Endothelial cell of umbilical vein (primary cell): ENCODE measurements at places on chromosomes 3 and 15. TPM values are rescaled to one million over a fixed set of nuclear protein-coding genes. Genes with fewer than 3 reads are reported as not detected.
A peak's percentile ranks its signal among the peaks of the same experiment; 100 is the strongest.

DNA sequence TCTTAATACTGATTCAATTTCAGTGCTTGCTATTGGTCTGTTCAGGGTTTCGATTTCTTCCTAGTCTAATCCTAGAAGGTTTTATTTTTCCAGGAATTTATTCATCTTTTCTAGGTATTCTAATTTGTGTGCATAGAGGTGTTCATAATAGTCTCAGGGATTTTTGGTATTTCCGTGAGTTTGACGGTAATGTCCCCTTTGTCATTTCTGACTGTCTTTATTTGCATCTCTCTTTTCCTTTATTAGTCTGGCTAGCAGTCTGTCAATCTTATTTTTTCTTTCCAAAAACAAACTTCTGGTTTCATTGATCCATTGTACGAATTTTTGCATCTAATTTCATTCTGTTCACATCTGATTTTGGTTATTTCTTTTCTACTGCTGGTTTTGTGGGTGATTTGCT lies 35.2 kb upstream of the CD200R1L start:
- H3K27me3 ChIP-seq, result no peaks in the 10 kb centered on the region
- DNase-seq, result no peak
- no peak overlapping the region for H3K4me3 ChIP-seq
- no peaks in the 10 kb centered on the region for H3K4me1 ChIP-seq
- no peak overlapping the region for H3K27ac ChIP-seq
- H3K36me3 ChIP-seq, result no peaks in the 10 kb centered on the region

Gene SACM1L
- total RNA-seq, result 35.4 and 39.9 TPM in 2 replicates

DNA sequence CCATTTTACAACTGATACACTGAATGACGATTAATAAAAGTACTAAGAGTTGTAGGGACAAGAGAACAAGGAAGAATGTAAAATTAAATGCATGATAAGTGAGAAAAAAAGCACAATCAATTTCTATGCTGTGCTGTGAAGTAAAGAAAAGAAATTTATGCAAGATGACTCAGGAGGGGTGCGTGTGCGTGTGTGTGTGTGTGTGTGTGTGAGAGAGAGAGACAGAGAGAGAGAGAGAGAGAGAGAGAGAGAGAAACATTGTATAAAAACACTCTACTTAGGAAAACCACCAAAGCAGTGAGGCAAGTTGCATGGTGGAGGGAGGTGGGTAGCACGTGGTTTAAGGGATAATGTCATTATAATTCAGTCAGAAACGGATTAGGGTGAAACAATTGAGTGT lies 580.8 kb upstream of the ALCAM start:
- no peaks in the 10 kb centered on the region for H3K27me3 ChIP-seq
- H3K4me1 ChIP-seq, result no peaks in the 10 kb centered on the region
- H3K27ac ChIP-seq, result no peak overlapping the region

DNA sequence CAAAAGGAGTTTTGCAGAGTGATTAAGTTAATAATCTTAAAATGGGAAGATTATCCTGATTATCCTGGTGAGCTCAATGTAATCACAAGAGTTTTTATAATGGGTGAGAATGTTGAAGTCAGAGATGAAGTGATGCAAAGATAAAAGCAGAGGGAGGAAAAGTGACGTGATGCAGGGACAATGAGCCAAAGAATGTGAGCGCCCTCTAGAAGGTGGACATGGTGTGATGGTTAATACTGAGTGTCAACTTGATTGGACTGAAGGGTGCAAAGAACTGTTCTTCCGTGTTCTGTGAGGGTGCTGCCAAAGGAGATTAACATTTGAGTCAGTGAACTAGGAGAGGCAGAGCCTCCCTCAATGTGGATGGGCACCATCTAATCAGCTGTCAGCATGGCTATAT lies 569.6 kb upstream of the AGTR1 start:
- no peaks in the 10 kb centered on the region for H3K4me1 ChIP-seq
- DNase-seq, result no peak
- no peaks in the 10 kb centered on the region for H3K27me3 ChIP-seq
- no peaks in the 10 kb centered on the region for H3K36me3 ChIP-seq
- no peak overlapping the region for H3K27ac ChIP-seq

Gene CHRM5
- total RNA-seq, result not detected in 2 replicates

GRCh38 chr3:46913644-46914043 lies 36.1 kb downstream of the PTH1R start:
- H3K4me3 ChIP-seq, result no peak overlapping the region
- H3K36me3 ChIP-seq, result no peaks in the 10 kb centered on the region

DNA sequence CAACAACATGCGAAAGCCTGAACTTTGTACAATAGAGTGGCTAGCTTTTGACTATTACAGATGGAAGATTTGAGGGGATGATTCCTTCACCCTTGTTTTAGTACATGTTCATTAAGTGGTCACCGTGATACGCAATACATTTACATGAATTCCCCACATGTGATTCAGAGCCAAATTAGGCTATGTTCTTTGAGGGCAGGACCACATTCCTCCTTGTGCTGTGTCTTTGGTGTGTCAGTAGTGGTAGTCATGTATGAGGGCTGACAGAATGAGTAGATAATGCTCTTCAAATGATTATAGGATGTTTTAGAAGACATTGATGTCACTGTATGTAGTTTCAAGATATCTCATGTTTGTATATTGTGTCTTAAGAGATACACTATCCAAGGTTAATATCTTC lies 12.1 kb downstream of the PTPRG start:
- no peak overlapping the region for H3K4me3 ChIP-seq
- H3K27ac ChIP-seq, result no peak overlapping the region
- no peaks in the 10 kb centered on the region for H3K36me3 ChIP-seq
- H3K27me3 ChIP-seq, result no peaks in the 10 kb centered on the region
- H3K4me1 ChIP-seq, result peaks cover 1% of the 10 kb centered on the region

Gene DLL4
- 55.2 and 75.8 TPM in 2 replicates for total RNA-seq

- no peaks in the 10 kb centered on the region for H3K4me1 ChIP-seq
- no peaks in the 10 kb centered on the region for H3K36me3 ChIP-seq
- H3K27me3 ChIP-seq, result peaks cover 8% of the 10 kb centered on the region
- no peak for DNase-seq
- no peak overlapping the region for H3K4me3 ChIP-seq
- no peak overlapping the region for H3K27ac ChIP-seq
Observed at GRCh38 chr3:150117076-150117475, 146.4 kb upstream of the PFN2 start.

- no peaks in the 10 kb centered on the region for H3K36me3 ChIP-seq
- peaks cover 24% of the 10 kb centered on the region for H3K4me1 ChIP-seq
- H3K4me3 ChIP-seq, result no peak overlapping the region
- peak; percentile 24 for DNase-seq
- H3K27ac ChIP-seq, result no peak overlapping the region
Observed at GRCh38 chr3:115384381-115384780, 237.3 kb upstream of the ZBTB20 start.

GRCh38 chr3:46948830-46949671 lies 27.5 kb downstream of the CCDC12 start:
- DNase-seq, result no peak
- H3K4me3 ChIP-seq, result no peak overlapping the region
- no peaks in the 10 kb centered on the region for H3K36me3 ChIP-seq
- peaks cover 62% of the 10 kb centered on the region for H3K4me1 ChIP-seq

Gene CYP1A1
- total RNA-seq, result 5.8 and 7.6 TPM in 2 replicates

DNA sequence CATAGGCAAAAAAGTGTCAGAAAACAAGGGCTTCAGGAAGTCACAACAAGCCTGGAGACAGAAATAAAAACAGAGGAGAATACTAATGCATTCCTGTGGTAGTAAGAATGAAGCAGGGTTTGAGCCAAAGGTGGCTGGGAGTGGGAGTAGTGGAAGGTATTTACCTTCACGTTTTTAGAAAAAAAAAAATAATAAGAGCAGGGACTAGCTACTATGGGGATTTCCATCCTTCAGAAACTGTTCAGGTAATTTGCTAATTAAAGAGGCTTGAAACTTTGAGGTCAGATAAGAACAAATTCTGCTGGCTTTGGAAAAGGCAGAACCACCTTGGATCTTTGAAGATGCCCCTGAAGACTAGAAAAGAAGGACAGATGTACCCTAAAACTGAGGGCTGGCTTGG lies 18.4 kb downstream of the ILDR1 start:
- peaks cover 17% of the 10 kb centered on the region for H3K4me1 ChIP-seq
- no peak for DNase-seq
- peaks cover 7% of the 10 kb centered on the region for H3K27me3 ChIP-seq
- no peak overlapping the region for H3K27ac ChIP-seq
- H3K4me3 ChIP-seq, result no peak overlapping the region

GRCh38 chr3:196007744-196008335 lies 74.0 kb downstream of the TFRC start:
- no peaks in the 10 kb centered on the region for H3K36me3 ChIP-seq
- H3K27ac ChIP-seq, result no peak overlapping the region
- no peak overlapping the region for H3K4me3 ChIP-seq
- no peak for DNase-seq
- H3K4me1 ChIP-seq, result no peaks in the 10 kb centered on the region
- peaks cover 13% of the 10 kb centered on the region for H3K27me3 ChIP-seq

Gene ATP8B4
- total RNA-seq, result not detected in 2 replicates

DNA sequence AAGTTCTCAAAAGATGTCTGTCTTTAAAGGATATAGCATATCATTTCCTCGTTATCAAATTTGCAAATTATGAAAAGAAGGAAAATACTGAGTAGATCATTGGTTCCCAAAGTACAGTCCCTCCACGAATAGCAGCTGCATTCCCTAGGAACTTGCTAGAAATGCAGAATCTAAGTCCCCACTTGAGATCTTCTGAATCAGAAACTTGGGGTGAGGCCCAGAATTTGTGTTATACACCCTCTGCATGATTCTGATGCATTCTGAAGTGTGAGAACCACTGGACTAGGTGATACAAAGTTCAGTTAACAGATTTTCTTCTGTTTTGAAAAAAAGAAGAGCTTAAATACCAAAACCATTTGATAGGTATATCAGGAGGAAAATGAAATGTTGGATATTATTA lies 77.1 kb downstream of the SLC25A26 start:
- peaks cover 5% of the 10 kb centered on the region for H3K4me1 ChIP-seq
- H3K27ac ChIP-seq, result no peak overlapping the region
- no peaks in the 10 kb centered on the region for H3K36me3 ChIP-seq
- no peak for DNase-seq
- H3K4me3 ChIP-seq, result no peak overlapping the region
- no peaks in the 10 kb centered on the region for H3K27me3 ChIP-seq

- no peaks in the 10 kb centered on the region for H3K4me1 ChIP-seq
- DNase-seq, result no peak
- no peak overlapping the region for H3K27ac ChIP-seq
Observed at GRCh38 chr3:44782891-44783290, 21.3 kb downstream of the KIF15 start.

- no peaks in the 10 kb centered on the region for H3K27me3 ChIP-seq
- H3K27ac ChIP-seq, result no peak overlapping the region
- no peak overlapping the region for H3K4me3 ChIP-seq
- no peak for DNase-seq
Observed at GRCh38 chr3:171982828-171983227, 56.5 kb upstream of the FNDC3B start.

Gene SCG3
- not detected in 2 replicates for total RNA-seq

Gene FXR1
- total RNA-seq, result 183 and 186 TPM in 2 replicates

GRCh38 chr3:183013856-183014255 lies 33.5 kb upstream of the DCUN1D1 start:
- no peak overlapping the region for H3K27ac ChIP-seq
- H3K36me3 ChIP-seq, result peaks cover 2% of the 10 kb centered on the region
- no peaks in the 10 kb centered on the region for H3K4me1 ChIP-seq
- H3K4me3 ChIP-seq, result no peak overlapping the region
- no peaks in the 10 kb centered on the region for H3K27me3 ChIP-seq
